NCI-H1694 (cell line): ENCODE measurements at places on chromosomes 3 and 15.
A peak's percentile ranks its signal among the peaks of the same experiment; 100 is the strongest.

- peak; percentile 29 for DNase-seq
Measured at GRCh38 chr3:134250717-134251220, at the start of gene RYK. Gene RYK (minus strand): TSS chr3:134250859. CDS start chr3:134250654, 205 bp downstream.

DNA sequence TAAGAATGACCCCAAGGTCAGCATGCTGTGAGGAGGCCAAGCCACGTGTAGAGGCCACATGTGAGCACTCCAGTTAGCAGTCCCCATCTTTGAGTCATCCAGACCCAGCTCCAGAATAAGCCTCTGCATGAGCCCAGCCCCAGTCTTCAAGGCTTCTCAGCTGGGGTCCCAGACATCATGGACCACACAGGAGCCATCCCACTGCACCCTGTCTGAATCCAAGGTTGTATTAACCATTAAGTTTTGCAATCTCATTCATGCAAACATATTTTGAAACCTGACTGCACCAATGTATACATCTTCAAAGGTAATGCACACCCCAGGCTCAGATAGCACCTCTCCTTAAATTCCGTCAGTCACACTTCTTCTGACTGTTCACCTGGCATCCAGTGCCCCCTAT is 249.1 kb upstream of the CHRNA7 start:
- DNase-seq: no peak

- DNase-seq: no peak
Measured at GRCh38 chr15:25481208-25481859, 42.5 kb upstream of the UBE3A start.

DNA sequence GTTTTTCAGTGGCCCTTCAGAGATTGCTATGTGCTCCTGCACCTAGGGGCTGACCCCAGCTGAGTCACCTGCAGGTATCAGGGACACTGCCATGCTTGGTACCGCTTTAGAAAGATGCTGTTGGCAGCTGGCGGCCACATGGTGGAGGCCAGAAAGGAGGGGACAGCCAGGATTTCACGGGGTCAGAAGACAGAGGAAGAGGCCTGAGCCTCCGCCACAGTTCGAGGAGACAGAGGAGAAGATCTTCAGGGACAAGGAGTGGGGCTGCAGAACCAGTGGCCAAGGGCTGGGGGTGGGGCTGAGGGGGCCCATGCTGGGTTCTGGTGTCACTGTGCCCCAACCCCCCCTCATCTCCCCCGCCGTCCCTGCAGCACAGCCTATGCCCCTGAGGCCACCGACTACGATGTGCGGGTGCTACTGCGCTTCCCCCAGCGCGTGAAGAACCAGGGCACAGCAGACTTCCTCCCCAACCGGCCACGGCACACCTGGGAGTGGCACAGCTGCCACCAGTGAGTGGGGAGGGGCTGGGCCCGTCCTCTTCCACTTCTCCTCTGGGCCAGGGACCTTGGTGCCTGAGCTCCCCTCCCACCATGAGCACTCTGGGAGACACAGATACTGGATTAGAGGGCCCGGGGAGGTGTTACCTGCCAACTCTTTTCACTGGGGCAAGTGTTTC is 19.9 kb downstream of the LOXL1 start:
- no peak for DNase-seq

DNA sequence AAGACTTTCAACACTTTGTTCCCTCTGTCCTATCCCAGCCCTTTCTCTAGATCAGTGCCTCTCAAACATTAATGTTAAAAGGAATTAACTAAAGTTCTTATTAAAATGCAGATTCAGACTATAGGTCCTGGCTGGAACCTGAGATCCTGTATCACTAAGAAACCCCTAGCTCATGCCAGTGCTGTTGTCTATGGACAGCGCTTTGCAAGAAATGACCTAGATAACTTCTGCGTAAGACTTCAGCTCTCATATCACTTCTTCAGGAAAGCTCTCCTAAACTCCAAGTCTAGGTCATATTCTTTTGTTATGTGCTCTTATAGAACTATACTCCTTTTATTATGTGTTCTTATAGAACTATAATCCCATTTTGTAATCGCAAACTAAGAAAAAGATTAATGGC is 67.8 kb upstream of the CDIN1 start:
- DNase-seq: no peak
